Renal pelvis (tissue), 12 donors: ENCODE measurements at places on chromosomes 5 and 9. TPM values are rescaled to one million over a fixed set of nuclear protein-coding genes. Genes with fewer than 3 reads are reported as not detected.

IGIP gene
- 7.3 TPM for polyA plus RNA-seq

CDC14B gene
- polyA plus RNA-seq = 27.9 TPM

MARCHF6 gene
- 204 TPM for polyA plus RNA-seq

WHRN gene
- 13.6 TPM for polyA plus RNA-seq

KIF27 gene
- polyA plus RNA-seq = 18.2 TPM

SLIT3 gene
- 41.2 TPM for polyA plus RNA-seq

CCL27 gene
- polyA plus RNA-seq = 0.95 TPM

FBN2 gene
- 88.7 TPM for polyA plus RNA-seq

DNA sequence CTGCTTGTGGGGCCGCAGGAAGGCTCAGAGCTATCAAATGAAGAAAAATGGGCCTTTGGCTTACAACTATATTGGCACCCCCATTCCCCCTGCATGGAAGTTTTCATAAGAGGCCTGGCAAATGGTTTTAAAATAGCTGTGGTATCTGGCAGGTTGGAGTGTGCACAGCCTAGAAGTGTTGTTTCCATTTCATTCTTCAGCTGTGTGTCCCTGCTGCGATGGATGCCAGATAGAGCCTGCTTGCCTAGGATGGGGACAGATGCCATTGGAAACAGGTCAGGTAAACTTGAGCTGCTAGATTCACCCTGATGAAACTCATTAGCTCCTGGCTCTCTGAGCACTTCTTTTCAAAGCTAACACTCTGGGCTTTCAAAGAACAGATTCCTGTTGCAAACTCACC, 183.3 kb downstream of the IRX1 start:
- DNase-seq = no peak

GRCh38 chr9:100064872-100065581, 33.8 kb downstream of the ERP44 start:
- no peak for DNase-seq

DNA sequence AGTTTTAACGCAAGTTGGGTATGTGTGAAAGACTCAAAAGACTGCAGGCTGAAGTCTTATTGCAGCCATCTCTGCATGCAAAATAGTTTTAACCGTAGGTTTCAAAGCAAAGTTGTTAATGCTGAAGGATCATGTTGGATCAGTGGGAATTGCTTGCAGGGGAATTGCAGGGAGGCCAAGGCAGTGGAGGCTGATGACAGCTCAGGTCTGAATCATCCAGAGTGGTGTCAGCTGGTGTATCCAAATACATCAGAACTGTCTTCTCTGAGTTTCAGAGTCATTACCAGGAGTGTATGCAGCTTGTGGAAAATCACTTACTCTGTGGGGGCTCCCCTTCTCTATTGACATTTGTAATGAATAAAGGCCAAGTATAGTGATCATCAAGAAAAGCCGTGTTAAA, 435.7 kb downstream of the SH3GL2 start:
- DNase-seq = no peak

DNA sequence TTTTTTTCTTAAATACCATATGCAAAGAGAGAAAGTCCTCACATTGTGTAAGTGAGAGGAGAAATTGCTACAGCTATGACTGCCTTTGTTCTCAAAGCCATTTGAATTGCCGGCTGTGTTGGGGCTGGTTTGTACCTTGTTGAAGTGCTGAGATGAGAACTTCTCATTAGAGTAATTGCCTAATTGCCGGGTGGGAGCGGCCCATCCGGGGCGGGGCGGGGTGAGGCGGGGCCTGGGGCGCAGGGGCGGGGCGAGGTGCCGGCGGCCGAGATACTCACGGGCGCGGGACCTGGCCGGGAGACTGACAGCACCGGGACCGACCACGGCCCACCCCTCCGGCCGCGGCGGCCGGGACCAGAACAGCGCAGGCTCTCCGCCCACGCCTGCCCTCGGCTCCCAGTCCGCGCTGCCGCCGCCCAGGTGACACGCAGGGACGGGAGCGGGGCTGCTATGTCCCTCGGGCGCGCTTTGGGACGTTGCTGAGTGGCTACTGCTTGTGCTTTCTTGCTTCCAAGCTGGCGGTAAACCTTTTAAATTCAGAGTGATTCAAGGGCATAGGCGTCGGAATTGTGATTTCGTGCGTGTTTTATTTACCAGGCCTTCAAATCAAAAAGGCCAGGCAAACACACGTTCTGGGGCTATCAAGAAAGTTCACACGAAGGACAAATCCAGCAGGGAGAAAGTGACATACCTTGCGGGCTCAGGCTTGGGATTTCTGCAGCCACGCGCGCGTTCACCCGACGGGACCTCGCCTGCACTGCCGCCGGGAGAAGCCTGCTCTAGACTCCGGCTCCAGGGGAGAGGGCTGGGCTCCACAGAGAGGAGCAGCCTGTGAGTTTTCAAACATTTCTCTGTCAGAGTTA, 269.1 kb downstream of the FANCC start:
- no peak for DNase-seq

GRCh38 chr9:7549249-7549648, 250.3 kb downstream of the DMAC1 start:
- DNase-seq = peak; percentile 58

GRCh38 chr5:107565791-107566767, 104.7 kb downstream of the EFNA5 start:
- DNase-seq = no peak

DNA sequence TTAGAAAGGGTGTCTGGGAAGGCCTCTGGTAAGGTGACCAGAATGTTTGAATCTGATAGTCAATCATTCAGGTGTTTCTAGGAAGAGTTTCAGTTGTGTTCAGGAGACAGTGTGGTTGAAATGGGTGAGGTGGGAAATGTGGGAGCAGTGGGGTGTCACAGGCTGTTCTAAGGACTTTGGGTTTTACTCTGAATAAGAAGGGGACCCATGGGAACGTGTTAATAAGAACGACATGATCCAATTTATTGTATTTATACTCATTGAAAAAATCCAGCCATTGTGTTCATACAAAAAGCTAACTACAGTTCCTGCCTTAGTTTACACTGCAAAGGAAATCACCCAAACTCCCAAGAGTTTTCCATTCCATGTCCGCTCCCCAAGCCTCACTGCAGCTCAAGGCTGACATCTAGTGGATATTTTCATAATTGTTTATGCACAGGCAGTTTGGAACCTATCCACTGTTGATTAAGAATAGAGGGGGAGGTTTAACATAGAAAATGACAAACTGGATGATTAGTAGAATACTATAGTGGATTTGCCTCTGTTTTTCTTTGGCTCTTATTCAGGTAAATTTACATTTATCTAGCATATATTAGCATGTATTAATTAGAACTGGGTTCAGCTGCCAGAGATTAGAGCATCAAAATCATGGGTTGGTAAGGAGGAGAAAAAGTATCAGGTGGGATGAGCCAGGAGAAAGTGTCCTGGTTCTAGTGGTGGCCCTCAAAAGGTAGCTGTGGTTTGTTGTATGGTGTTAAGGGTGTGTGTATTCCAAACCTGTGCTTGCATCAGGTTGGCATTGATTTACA, 17.7 kb downstream of the CAVIN4 start:
- DNase-seq = peak; percentile 72

DNA sequence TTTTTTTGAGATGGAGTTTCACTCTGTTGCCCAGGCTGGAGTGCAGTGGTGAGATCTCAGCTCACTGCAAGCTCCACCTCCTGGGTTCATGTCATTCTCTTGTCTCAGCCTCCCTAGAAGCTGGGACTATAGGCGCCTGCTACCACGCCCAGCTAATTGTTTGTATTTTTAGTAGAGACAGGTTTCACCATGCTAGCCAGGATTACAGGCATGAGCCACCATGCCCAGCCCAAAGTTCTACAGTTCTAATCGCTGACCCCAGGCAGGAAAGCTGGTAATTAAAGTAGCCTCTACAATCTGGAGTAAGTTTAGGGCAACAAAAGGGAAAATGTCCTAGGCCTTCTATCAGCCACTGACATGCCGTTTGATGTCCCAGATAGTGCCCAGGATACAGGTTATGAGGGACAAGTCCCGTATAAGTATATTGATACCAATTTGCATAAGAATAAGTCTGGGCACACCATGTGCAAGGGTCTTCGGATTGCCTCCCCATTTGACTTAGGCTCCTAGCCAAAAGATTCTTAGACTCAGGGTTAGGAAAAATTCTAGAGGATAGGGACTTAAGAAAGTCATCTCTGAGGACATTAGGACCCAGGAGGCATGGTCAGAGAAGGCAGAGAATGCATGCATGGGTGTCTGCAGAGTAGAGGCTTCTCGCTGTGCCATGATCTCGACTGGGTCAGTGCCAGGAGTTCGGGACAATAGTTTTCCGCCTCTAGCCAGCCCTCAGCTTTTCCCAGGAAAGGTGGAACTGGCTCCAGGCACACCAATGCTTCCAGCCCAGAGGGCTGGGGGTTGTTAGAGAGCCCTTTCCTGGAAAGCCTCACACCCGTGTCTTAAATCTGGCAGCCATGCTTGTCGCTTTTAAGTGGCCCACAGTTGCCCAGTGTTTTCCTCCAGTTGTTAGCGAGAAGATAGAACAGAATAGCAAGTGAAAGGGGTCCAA, 1111.1 kb downstream of the TAF11L14 start:
- no peak for DNase-seq

- DNase-seq = no peak
These were observed 2.3 kb upstream of the ADAMTS2 start for GRCh38 chr5:179347581-179347980.

GRCh38 chr9:107437716-107438115, 51.9 kb downstream of the KLF4 start:
- DNase-seq = no peak

DNA sequence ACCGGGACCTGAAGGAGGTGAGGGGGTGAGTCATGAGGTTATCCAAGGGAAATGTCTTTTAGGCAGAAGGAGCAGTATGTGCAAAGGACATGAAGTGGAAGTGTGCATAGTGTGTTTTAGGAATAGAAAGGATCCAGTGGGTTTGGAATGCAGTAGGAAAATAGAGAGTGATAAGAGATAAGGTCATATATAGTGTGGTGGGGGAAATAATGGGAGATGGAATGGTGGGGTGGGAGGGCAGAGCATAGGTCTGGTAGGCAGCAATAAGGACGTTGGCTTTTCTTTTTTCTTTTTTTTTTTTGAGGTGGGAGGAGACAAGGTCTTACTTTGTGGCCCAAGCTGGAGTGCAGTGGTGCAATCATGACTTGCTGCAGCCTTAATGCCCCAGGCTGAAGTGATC, 17.8 kb downstream of the SNX24 start:
- DNase-seq = no peak

GRCh38 chr9:22228542-22228941, 218.1 kb upstream of the DMRTA1 start:
- DNase-seq = no peak

DNA sequence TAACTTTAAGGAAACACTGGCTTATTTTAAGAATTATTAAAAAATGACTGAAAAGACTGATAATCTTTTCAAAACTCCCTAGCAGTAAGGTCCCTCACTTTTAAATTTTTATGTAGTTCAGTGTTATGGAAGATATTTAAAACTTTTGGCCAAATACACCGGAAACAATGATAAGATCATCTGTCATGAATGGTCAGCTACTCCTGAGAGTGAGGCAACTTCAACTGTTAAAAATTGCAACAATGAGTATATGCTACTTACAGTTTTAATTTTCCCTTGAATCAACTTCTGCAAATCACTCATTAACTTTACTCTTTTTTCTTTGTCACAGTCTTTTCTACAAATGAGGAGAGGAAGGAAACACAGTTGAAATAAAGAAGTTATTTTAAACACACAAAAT, 10.8 kb downstream of the PUM3 start:
- no peak for DNase-seq

DNA sequence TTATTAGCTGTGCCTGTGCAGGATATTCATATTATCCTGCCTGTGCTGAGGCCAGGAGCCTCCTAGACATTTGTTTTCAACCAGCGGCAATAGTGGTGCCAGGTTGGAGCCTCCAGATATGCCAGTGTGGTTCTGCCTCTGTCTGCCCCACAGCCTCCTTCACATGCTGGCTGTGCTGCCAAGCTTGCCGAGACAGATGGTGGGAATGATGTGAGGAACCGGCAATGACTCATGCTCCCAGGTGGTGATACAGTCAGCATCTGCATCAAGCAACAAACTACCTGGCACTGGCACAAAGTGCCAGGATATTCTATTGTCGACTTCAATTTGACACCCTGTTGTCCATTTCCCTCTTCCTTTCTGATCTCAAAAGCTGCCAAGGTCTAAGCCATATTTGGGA, 285.7 kb downstream of the CHSY3 start:
- no peak for DNase-seq

DNA sequence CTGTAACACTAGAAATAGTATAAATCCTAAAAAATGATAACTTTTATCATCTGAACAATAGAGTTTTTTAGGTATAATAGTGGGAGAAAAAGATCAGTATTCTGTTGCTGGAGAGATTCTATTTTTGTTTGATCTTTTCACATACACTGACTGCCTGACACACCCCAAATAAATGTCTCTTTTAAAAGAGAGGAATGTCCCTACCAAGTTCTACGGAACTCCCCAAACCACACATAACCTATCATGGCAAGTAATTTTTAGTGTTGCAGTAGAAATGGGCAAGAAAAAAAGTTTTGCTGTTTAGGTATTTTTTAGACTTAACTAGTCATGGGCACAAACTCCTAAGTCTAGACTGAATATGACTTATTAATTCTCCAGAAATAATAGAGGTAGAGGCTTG, 139.1 kb downstream of the ELAVL2 start:
- DNase-seq = no peak

DNA sequence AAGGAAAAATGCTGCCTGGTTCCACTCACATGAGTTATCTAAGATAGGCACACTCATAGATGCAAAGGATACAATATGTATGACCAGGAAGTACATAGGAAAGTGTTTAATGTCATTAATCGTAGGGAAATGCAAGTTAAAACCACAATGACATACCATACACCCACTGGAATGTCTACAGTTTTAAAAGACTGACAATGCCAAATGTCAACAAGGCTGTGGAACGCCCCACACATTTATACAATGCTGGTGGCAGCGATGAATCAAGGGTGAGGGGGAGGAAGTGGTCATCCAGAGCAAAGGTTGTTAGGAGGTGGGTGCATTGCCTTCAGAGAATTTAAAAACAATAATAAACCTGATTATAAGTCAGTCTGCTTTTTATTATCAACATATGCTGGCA, 437.8 kb downstream of the ARHGEF28 start:
- no peak for DNase-seq

DNA sequence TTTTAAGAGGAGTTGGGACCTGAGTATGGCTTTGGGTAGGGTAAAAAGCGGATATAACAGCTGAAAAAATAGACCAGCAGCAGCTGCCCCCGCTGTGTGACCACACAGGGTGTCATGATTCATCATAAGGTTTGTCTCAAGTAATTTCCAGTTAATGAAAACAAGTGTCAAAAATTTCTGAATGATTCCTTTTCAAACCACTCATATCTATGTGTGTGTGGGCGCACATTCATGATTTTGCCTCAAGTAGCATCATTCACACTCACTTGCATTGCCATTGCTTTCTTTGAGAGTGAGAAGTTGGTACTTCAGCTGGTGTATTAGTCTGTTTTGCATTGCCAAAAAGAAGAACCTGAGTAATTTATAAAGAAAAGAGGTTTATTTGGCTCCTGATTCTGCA, 12.1 kb upstream of the TNFAIP8 start:
- no peak for DNase-seq

DNA sequence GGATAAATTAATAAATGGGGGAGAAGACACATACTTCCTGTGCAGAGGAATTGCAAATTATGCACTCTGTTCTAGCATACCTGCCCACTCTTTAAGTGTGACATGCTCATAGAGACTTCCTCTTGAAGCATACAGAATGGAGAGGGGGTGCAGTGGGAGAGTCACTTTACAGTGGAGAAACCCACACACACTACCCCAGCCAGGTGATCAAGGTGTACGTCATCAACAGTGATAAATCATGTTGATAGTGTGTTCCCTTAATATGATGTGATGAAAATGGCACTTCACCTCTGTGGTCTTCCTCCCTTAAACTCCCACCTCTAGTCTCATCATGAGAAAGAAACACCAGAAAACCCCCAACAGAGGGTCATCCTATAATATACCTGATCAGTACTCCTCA, 110.0 kb downstream of the SH3GL2 start:
- DNase-seq = no peak
